ENCODE measurements at places on chromosomes 1 and 21.

GRCh38 chr1:207925210-207925609 lies 14.3 kb upstream of the CD34 start:
- no peak for DNase-seq

DNA sequence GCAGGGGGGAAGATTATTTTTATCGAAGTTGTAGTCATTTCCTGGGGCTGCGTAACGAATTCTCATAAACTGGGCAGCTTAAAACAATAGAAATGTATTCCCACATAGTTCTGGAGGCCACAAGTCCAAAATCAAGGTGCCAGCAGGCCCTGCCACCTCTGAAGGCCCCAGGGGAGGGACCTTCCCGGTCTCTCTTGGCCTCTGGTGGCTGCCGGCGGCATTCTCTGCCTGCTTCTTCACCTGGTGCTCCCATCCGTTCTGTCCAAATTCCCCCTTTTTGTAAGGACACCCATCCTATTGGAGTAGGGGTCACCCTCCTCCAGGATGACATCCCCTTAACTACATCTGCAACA lies 92.8 kb downstream of the PDE9A start:
- no peak for DNase-seq

- no peak for DNase-seq
These were observed 178.1 kb upstream of the NFIA start for GRCh38 chr1:60904099-60904851.

DNA sequence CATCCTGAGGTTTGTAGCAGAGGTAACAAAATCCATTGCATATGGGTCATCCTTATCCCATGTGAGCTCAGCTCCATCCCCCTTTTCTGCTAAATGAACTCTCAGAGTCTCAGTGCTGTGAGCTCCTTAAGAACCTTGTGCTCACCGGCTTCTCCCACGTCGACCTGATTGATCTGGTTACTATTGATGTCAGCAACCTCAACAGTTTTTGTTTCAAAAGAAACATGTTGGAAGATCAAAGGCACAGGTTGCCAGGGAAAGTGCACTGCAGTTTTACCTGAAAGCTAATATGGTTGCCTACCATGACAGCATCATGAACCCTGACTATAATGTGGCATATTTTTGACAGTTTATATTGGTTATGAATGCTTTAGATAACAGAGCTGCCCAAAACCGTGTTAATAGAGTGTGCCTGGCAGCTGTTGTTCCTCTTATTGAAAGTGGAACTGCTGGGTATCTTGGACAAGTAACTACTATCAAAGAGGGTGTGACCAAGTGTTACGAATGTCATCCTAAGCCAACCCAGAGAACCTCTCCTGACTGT lies 131.4 kb downstream of the HS2ST1 start:
- peak; percentile 69 for DNase-seq

- no peak for DNase-seq
These were observed 80.7 kb downstream of the POU2F1 start for GRCh38 chr1:167301355-167301754.

DNA sequence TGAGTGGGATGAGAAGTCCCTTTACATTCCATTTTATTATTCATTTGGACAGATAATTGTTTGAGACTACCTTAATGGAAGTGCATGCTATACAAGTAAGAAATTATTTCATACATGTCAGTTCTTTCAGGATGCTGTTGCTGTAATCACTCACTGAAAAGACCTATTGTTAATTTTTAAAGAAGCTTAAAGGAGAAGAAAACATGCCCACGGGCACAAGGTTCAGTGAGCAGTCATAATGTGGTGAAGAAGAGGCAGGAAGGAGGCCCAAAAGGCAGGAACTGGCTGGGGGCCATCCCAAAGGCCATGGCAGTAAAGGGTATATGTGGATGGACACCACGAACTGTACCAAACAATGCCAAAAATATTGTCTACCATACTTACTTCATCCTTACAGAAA lies 206.0 kb downstream of the LYPLAL1 start:
- DNase-seq = no peak

DNA sequence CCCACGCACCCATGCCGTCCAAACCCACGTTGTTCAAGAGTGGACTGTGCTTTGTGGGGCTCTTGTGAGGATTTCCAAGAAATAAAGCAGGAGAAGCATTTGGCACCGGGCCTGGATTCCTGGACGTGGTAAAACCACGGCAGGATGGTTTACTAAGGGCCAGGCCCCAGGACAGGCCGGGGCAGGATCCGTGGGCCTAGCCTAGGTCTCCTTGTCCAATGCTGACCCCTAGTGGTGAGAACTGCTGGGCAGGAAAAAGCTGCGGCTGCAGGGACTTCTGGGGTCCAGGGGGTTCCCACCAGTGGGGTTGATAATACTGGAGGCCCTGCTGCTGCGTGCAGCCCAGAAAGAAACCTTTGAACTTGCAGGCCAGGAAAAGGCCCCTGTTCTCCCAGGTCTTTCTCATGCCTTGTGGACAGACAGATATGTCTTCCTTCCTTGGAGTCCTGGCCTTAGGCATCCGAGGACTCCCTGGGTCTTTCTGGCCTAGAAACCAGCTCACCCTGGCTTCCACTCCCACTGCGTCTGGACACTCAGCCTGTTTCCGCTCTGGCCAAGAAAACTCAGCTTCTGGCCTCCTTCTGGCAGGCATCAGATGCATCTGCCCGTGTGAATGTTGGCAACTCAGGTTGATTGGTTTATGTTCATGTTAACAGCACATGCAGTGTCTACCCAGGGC lies 106.9 kb upstream of the TMEM51 start:
- peak; percentile 73 for DNase-seq

GRCh38 chr1:172451002-172451443 lies 7.2 kb upstream of the PIGC start:
- peak; percentile 74 for DNase-seq
